Vagina (tissue), 2 donors: ENCODE measurements at places on chromosomes 12 and 14.
A peak's percentile ranks its signal among the peaks of the same experiment; 100 is the strongest.

DNA sequence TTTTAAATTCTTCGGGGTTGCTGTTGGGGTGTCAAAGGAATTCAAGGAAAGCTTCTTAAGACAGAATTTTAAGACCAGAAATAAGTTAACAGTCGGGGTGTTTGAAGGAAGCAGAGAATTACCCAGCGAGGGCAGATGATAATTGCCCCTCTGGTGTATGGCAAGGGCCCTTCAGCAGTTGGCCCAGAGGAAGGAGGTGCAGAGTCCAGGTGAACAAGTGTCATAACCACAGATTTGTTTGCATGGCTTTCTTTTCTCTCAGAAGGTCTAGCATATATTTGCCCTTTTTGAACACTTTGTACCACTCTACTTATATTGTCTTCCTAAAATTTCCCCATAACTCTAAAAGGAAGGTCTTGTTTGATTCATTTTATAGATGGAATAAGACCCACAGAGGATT, 1.8 kb downstream of the PDE6H start:
- no peak for DNase-seq

- DNase-seq, result no peak
Observed at GRCh38 chr12:132500142-132500855, 10.3 kb downstream of the FBRSL1 start.

GRCh38 chr12:33988913-33989312, 33.4 kb upstream of the ALG10 start:
- no peak for DNase-seq

GRCh38 chr12:46981622-46982021, 97.8 kb upstream of the PCED1B start:
- DNase-seq, result no peak

GRCh38 chr14:90730206-90730766, 85.9 kb downstream of the TTC7B start:
- peak; percentile 76 for DNase-seq

- DNase-seq, result no peak
Observed at GRCh38 chr12:76471579-76471978, 88.0 kb downstream of the OSBPL8 start.

DNA sequence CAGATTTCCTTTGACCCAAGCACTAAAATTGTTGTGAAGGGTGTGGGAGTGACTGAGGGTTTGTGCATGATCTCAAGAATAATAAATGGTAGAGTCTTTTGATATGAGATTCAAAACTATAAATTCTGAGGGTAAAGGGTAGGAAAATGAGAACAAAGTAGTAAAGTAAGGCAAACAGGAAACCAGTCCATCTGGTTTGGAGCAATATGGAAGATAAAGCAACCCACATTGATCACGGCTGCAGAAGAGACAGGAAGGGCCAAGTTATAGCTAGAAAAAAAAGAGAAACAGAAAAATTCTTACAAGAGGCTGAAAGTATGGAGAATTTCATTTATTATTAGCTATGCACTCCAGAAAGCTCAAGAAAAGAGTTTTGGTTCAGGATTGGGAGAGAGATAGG, 4.6 kb upstream of the SLCO1B3 start:
- DNase-seq, result no peak

- DNase-seq, result no peak
Observed at GRCh38 chr12:89880690-89881350, 172.2 kb upstream of the ATP2B1 start.

DNA sequence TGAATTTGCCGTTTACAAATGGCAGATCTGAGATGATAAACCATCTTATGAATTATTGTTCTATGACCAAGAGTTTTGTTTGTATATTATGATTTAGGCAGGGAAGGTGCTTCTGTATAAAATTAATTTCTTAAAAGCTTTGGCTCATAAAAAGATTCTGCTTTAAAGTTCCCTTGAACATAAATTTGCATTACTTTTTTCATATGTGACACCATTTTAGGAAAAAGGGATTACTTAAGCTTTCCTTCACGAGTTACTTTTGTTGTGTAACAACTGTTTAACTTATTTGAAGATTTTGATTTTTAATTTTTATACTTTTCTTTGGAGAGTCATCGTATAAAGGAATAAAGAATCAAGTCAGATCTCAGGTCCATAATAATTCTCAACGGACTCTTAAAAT, 3.3 kb downstream of the ETNK1 start:
- DNase-seq, result no peak

DNA sequence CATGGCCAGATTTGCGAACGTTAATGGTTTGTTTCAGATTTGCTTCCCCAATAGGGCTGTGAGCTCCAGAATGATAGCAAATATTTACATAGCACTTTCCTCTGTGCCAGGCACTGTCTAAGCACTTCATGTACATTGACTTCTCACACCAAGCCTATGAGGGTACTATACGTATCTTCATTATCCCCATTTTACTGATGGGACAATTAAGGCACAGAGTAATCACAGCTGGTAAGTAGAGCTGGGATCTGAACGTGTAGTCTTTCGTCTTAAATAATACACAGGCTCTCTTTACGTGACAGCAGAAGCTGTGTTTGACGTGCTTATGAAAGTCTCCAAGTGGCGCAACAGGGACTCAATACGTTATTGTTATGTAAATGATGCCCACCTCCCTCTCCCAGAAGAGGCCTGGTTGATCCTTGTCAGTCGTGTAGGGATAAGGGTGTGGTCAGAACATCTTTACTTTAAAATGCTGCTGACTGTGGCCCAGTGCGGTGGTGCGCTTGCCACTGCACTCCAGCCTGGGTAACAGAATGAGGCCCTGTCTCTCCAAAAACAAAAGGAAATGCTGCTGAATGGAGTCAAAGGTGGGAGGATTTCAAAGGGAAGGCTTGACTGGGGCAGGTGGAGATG, 66.3 kb upstream of the TCL1B start:
- DNase-seq, result no peak

- DNase-seq, result no peak
Observed at GRCh38 chr14:65877624-65878023, 465.1 kb downstream of the FUT8 start.

- DNase-seq, result no peak
Observed at GRCh38 chr12:109588461-109589239, 15.1 kb downstream of the MVK start.

DNA sequence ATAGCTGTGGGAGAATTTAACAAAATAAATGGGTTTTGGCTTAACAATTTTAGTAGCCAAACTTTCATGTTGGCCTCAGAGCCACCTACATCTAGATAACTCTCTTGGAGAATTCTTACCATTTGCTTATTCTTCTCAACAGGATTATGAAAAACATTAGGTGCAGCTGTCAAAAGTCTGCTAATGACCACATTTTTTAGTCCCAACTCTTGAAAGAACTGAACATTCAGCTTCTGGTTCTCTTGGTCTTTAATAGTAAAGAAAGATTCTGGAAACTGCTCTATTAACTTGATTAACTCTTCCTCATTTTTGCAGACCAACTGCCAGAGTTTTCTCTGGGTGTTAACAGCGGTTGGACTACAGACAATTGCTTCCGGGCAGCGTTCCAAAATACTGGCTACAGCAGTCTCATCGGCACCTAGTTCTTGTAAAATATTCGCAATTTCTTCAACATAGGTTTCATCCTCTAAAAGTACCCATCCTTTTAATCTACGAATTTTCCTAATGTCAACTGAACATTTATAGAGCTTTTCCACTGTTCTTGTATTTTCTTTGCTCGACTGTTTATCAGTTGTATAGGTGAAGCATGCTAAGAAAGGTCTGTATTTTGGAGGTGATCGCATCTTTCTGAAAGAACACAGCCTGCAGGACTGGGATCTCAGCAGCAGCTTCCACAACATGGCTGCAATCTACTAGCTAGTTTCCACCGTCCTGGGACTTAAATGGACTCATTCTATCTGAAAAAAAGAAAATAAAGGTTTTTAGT, 8.7 kb downstream of the MTERF2 start:
- DNase-seq, result no peak

DNA sequence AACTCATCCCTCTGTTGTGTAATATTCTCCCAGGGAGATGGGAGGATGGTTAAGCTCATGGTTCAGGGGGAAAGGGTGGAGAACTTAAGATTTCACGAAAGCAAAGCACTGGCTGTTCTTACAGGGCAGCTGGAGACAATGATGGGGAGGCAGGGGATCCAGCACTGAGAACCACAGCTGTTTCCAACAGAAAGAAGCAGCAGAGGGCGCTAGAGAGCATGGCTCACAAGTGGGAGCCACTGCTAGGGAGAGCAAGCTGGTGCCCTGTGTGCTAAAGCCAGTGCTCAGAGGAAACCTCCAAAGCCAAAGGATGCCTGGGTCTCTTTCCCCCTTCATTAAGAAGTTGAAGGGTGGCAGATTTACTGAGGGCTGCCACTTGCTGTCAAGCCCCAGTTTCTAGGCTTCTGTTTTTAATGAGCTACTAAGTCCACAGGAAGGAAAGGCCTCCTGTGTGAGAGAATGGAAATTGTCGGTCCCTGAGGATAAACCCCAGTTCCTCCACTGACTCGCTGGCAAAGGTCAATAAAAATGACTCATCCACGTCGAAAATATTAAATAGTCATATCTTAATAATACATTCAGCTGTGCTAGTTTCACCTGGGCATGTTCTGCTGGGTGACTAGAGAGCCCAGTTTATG, 199.7 kb downstream of the ANO2 start:
- DNase-seq, result no peak

GRCh38 chr14:23561259-23561658, 5.2 kb downstream of the THTPA start:
- no peak for DNase-seq

- no peak for DNase-seq
Observed at GRCh38 chr12:30826276-30826675, 71.5 kb upstream of the CAPRIN2 start.

DNA sequence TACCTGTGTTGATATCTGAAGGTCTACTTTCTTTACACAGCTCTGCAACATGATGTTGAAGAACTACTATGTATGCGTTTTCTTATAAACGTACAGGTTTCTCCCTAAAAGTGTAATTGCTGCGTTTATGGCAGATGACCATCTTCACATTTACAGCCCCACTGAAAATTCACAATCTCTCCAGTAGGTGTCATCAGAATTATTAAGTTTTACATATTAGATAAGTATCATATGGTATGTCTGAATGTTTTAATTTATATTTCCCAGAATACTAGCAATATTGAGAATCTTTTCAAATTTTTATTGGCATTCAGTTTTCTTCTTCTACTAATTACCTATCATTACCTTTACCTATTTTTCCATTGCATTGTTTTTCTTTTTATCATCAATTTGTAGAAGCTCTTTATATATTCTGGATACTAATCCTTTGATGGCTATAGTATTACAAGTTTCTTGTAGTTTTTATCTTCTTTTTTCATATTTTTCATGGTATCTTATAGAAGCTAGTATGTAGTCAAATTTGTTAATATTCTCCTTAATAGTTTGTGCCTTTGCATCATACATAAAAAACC, 123.5 kb downstream of the CAPZA3 start:
- DNase-seq, result no peak

GRCh38 chr14:52355016-52355431, 40.9 kb downstream of the PTGER2 start:
- no peak for DNase-seq

DNA sequence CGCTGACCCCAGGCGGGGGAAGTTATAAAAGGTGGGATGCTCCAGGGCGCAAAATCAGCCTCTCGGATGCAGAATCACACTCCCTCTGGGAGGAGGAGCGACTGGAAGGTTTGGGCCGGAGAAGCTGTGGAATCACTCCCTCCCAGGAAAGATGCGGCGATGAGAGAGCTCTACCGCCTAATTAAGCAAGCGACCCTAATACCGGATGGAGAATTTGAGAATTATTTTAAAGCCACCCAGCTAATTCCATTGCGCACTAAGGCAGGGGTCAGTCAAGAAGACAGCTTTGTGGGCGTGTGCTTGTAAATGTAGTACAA, 1.9 kb downstream of the COL2A1 start:
- DNase-seq, result no peak

- no peak for DNase-seq
Observed at GRCh38 chr12:124786061-124786964, 77.4 kb downstream of the SCARB1 start.

- no peak for DNase-seq
Observed at GRCh38 chr12:15122344-15122743, 98.9 kb downstream of the RERG start.

- no peak for DNase-seq
Observed at GRCh38 chr14:37150414-37150813, 22.0 kb downstream of the SLC25A21 start.

DNA sequence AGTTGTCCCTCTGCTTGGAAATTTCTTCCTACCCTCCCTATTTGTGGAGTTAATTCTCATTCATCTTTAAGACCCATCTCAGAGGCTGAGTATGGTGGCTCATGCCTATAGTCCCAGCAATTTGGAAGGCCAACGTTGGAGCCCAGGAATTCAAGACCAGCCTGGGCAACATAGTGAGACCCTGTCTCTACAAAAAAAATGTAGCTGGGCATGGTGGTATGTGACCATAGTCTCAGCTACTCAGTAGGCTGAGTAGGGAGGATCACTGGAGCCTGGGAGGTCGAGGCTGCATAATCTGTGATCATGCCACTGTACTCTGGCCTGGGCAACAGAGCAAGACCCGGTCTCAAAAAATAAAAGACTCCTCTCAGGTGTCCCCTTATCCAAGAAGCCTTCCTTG, 125.1 kb downstream of the SUDS3 start:
- DNase-seq, result no peak

GRCh38 chr12:78559886-78560285, 304.7 kb upstream of the SYT1 start:
- no peak for DNase-seq

DNA sequence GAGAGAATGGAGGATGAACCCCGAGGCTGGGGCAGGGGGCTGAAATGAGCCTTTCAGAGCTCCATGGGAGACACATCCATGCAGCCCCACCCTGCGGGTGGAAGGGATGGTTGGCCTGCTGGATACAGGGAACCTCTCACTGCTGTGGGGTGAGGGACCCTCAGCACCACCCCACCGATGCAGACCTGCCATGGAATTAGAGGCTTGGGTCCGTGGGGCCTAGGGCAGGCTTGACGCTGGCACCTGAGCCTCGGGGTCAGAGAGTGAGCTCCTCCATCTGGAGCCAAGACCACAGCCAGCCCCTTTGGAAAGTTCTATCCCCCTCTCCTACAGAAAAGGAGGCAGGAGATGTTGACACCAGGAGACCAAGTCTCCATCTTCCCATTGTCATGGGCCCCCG, 7.4 kb upstream of the KRT74 start:
- no peak for DNase-seq

DNA sequence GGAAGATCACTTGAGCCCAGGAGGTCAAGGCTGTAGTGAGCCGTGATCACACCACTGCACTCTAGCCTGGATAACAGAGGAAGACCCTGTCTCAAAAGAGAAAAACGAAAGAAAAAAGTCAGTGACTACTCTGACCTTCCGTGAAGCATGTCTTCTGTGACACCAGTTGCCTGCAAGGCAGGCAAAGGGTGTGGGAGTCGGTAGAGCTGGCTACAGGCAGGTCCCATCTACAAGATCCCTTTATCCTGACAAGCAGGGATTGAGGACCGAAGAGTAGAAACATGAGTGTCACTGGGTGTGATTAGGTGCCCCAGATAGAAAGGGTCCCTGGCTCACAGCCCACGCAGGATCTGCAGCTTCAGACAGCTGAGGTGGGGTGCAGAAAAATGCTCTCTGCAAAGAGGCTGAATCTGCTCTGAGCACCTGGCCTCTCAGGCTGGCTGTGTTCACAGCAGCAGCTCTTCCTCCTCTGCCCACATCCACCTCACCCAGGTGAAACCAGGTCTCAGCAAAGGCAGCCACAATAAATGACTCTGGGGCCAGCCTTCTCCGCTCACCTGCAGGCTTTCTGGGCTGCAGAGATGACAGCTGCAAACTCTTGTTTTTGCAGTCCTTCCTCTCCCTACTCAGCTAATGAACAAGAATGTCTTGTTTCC, 28.6 kb upstream of the HSP90B1 start:
- DNase-seq, result no peak

- DNase-seq, result no peak
Observed at GRCh38 chr14:105314287-105315200, at the start of gene PACS2. PACS2 (plus strand) TSS chr14:105314748; CDS start chr14:105314919, 171 bp downstream.
